ENCODE measurements at places on chromosomes 2 and 18.

DNA sequence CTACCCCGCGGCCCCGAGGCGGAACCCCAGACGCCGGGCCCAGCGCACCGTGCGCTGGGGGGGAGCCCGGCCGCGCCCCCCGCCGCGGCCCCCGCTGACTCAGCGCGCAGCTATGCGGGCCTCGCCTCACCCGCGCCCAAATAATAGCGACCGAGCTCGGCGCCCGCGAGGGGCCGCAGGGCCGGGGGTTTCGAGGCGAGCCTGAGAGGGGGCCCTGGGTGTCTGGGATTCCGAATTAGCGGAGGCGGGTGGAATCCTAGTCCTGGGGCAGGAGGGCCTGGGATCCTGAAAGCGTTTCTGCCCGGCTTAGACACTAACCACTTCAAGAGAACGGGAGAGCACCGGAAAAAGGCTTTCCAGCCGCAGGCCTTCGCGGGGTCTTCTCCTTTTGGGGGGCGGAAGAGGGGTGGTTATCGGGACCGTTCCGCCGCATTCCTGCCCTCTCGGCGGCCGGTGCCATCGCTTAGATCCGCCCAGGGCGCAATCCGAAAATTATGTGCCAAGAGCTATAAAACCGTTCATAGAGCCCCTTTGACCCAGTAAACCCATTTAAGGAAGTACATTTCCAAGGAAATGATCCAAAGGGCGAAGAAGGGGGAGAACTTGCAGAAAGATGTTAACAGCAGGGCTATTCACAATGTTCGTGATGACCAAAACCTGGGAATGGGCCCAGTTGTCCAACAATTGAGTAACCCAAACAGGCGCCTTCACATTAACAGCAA lies 681 bp upstream of the ROCK2 start:
- DNase-seq, result peak; percentile 1

- DNase-seq, result no peak
These were observed 110.8 kb upstream of the ATL2 start for GRCh38 chr2:38487852-38488251.

DNA sequence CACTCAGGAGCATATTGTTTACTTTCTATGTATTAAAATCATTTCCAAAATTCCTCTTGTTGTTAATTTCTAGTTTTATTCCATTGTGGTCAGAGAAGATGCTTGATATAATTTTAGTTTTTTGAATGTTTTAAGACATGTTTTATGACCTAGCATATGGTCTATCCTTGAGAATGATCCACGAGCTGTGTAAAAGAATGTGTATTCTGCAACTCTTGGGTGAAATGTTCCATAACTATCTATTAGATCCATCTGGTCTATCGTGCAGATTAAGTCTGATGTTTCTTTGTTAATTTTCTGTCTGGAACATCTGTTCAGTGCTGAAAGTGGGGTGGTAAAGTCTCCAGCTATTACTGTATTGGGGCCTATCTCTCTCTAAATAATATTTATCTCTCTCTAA lies 83.3 kb upstream of the EPAS1 start:
- DNase-seq, result no peak

DNA sequence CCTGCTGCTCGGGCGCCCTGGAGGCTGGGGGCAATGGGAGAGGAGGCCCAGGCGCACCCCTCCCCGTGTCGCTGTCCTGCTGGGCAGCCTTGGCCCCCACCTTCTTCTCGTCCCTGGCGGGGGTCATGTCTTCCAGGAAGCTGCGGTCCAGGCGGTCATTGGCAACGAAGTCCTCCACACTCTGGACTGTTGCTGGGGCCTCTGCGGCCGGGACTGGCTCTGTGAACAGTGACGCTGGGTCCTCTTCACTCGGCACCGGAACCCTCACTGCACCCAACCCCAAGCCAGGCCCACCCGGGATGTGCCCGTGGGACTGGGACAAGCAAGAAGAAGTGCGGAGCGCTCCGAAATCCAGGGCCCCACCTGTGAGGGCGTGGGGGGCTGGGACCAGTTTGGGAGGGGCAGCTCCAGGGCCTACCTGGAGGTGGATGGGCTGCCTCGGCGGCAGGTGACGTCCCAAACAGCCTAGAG lies 308.0 kb downstream of the CCDC74A start:
- no peak for DNase-seq

DNA sequence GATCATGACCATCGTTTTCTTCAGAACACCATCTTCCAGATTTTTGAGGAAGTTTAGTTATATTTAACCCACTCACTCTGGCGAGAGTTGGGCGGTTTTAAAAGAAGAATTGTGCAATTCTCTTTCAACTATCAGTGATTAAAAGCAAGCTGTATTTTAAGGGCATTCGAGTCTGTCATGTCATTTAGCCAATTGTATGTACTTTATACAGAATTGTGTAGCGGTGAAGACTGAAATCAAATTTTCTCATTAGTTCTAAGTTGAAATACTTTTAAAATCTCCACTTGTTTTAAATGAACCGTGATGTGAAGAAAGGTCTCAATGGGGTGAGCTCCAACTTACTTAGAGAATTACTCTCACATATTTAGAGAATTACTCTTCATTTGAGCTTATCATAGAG lies 214.6 kb upstream of the DTNA start:
- no peak for DNase-seq
